Uterine smooth muscle cell (primary cell): ENCODE measurements at places on chromosomes 4 and X. TPM values are rescaled to one million over a fixed set of nuclear protein-coding genes. Genes with fewer than 3 reads are reported as not detected.

Gene DGKK
- total RNA-seq = not detected in 2 replicates

Gene DDIT4L
- total RNA-seq = 9.2 and 11.3 TPM in 2 replicates

Gene TRIM60
- not detected in 2 replicates for total RNA-seq

Gene IL3RA
- 0.12 TPM in 1 of 2 replicates, not detected in the other for total RNA-seq

Gene CXCR3
- not detected in 2 replicates for total RNA-seq
